ENCODE measurements at places on chromosomes 3 and 15.
A peak's percentile ranks its signal among the peaks of the same experiment; 100 is the strongest.

GRCh38 chr15:26461847-26462608, 310.8 kb downstream of the GABRB3 start:
- no peak for DNase-seq

- no peak for DNase-seq
Measured at GRCh38 chr15:76837474-76837873, 67.7 kb downstream of the SCAPER start.

DNA sequence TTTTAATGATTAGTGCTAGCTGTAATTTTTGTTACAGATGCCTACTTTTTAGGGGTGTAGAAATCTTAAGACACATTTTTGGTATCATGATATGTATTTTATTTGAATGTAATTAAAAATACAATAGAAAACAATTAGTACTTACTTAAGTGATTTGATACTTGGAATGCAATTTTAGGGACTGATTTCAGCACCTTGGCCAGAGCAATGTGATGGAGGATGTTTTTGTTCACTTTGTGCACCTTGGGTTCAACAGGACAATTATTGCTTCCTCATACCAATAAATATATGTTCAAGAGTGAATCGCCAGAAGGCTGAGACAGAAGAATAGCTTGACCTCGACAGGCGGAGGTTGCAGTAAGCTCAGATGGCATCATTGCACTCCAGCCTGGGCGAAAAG, 22.3 kb downstream of the GMNC start:
- DNase-seq, result no peak

DNA sequence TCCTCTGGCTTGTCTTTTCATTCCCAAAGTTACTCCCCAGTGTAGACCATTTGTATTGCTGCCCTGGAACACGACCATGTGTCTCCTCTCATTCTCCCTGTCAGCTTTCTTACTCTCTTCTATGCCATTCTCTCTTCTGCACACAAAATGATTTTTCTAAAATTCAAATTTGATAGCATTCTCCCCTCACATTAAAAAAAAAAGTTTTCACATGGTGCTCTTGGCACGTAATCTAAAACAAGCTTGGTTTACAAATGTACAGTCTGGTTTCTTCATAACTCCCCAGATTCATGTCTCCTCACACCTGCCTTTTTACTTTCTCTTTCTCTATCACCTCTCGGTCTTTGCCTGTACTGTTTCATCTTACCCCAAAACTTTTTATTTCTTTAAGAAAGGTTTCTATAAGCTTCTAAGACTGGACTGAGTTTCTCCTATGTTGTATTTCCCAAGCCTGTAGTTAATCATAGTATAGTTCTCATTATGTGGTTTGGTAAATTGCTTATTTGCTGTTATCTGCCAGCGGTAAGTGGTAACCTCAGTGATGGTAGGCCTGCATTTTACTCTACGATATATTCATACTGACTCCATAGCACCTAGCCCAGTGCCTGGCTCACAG, 31.2 kb downstream of the BCHE start:
- DNase-seq, result no peak

- DNase-seq, result no peak
Measured at GRCh38 chr3:16945330-16945729, 60.6 kb downstream of the PLCL2 start.

- DNase-seq, result no peak
Measured at GRCh38 chr15:95912280-95912625, 418.2 kb upstream of the NR2F2 start.

- DNase-seq, result no peak
Measured at GRCh38 chr3:193210618-193211017, 30.4 kb upstream of the PLAAT1 start.

DNA sequence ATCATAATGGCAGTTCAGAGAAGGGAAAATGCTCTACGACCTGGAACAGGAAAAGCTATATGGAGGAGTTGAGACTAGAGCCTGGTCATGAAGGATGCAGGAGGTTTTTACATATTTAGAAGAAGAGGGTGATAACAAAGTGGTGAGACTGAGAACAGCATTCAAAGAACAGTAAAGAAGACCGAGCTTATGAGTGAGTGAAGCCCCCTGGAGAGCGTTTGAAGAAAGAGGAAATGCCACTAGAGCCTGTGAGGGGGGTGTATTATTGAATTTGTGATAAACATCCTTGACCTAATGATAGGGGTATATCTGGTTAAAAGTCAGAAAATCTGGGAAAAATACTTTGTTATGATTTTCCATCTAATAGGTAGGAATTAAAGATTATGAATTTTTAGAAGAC, 4.2 kb downstream of the PARP9 start:
- no peak for DNase-seq

GRCh38 chr3:21839176-21839575, 88.2 kb upstream of the ZNF385D start:
- DNase-seq, result no peak

DNA sequence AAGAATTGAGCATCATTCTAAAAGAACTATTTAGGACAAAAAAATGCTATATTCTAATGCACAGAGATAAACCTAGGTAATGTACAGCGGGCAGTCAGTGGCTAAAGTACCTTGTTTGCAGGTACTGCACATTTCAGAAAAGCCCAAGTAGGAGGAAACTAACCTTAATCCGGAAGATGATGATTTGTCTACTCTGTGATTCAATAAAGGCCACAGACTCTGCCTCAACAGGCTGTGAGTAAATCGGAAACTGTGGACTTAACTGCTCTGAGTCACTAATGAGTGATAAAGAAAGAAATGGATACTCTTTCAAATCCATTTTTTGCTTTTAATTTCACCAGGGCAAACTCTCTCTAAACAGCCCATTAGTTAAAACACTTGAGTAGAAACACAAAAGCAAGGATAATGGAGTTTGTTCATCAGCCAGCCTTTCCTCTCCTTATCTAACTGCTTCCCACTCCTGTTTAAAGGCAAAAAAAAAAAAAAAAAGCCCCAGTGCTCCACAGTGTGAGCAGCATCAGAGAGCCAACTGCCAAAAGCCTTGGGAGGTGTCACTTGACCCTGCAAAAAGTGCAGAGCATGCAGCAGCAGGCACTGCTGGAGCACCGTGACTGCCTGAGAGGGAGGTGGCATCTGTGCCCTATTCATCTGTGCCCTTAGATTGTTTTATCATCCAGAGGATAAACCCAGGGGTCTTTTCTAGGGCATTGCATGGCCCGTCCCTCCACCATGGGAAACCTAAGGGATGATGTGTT, 187.7 kb downstream of the SATB1 start:
- no peak for DNase-seq

GRCh38 chr3:157782236-157782635, 279.0 kb upstream of the VEPH1 start:
- DNase-seq, result no peak

DNA sequence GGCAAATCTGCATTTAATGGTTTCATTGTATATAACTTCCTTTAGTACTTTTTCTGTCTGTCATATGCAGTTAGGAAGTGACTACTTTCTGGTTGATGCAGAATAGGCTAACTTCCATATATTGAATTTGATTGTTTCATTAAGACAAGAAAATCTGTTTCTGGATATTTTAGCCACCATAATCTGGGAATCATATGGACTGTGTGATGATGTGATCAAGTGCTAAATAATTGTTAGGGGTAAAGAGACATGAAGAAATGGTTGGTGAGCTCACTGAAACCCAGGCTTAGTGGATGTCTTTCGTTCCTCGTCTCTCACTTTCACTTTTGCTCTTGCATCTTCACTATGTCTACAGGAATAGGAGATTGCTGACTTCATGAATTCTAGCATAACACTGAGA, 3.5 kb upstream of the MNS1 start:
- DNase-seq, result peak; percentile 69

- peak; percentile 75 for DNase-seq
Measured at GRCh38 chr15:66472176-66472999, 25.2 kb downstream of the SNAPC5 start.

- DNase-seq, result no peak
Measured at GRCh38 chr3:127690106-127690505, 17.4 kb downstream of the ABTB1 start.

DNA sequence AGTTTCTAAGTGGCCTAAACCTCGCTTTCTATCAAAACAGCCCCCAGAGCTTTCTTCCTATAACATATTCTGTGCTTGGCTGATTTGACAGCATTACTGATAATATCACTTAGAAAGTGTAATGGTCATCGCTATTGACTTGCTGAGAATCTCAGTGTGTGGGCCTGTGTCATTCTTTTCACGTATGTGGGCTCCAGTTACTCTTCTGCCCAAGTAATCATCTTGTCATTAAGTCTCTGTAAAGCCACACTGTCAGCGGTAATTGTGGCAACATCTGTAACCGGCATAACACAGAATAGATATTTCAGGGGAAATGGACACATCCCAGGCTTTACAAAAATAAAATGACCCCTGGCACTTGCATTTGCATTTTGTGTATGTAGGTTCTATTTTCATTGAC, 313.6 kb upstream of the LMCD1 start:
- no peak for DNase-seq

DNA sequence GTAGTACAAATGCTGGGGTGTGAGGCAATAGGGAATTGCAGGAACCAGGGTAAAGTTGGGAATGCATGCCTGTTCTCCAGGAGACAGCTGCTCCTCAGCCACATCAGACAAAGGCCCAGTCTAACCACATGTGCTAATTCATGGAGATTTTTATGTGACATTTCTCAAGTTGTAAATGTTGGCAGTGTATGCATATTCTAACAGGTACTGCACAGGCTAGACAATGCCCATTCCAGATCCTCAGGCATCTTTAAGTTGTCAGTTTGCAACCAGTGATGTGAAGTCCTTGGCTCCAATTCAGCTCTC, 84.9 kb downstream of the EEFSEC start:
- DNase-seq, result no peak

DNA sequence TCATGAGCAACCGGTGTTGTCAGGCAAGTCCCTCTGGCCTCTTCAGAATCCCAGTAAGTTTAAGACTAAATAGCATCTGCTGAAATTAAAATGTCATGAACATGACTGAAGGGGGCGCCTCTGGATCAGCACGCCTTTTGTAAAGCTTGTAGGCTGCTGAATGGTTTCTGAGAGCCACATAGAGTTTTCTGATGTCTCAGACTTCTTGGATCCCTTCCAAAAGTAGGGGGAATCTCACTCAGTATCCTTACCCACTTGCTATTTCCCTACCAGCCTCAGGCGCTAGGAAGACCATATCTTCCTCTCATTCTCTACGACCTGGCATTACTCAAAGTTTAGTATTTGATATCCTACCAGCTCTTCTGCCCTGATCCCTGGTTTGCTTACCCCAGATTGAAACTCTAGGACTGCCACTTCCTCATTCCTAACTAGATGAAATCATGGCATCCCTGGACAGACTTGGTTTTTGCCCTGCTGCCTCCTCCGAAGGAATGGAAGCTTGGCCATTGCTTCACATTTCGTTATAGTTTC, 62.7 kb upstream of the CD47 start:
- DNase-seq, result no peak

DNA sequence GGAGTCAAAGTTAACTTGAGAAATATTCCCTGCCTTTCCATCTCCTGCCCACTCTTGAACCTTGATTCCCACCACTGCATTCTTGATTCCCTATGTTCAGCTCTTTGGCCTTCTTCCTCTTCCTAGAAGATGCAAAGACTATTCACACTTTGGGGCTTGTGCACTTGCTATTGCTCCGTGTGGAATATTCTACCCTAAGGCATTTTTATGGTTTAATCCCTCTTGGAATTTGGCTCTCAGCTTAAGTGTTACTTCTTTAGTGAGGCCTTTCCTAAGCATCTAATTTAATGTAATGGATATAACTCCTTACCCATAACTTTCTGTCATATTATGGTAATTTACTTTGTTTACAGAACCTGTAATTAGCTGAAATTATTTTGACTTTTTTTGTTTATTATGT, 318.9 kb upstream of the COL8A1 start:
- DNase-seq, result no peak

- peak; percentile 16 for DNase-seq
Measured at GRCh38 chr15:41930221-41930866, 36.5 kb upstream of the SPTBN5 start.

DNA sequence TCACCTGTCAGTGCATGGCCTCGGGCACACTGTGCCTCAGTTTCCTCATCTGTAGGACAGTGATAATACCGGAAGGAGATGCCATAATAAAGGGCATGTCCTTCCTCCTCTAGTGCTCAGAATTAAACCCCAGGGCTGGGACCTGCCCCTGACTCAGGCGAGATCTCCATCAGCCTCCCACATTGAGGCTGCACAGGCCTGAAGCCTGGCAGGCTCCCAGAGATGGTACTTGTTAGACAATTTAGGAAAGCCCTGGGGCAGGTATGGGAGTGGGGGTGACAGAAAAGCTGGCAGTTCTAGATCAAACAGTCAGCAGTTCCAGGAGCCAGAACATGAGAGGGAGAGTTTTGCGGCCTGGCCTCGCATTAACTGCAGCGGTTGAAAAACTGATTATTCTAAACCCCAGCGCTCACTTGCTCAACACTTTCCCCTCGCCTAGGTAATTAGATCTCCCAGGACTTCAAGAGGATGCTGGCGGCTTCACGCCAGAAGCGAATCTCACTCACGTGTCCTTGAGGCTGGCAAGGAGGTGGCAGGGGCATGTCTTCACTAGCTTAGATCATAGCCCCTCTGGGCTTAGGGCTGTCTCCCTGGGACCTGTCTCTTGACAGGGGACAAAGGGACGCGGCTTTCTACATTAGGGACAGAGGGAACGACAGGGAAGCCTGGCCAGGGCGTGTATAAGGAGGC, 73.1 kb downstream of the ATP2B2 start:
- DNase-seq, result no peak

DNA sequence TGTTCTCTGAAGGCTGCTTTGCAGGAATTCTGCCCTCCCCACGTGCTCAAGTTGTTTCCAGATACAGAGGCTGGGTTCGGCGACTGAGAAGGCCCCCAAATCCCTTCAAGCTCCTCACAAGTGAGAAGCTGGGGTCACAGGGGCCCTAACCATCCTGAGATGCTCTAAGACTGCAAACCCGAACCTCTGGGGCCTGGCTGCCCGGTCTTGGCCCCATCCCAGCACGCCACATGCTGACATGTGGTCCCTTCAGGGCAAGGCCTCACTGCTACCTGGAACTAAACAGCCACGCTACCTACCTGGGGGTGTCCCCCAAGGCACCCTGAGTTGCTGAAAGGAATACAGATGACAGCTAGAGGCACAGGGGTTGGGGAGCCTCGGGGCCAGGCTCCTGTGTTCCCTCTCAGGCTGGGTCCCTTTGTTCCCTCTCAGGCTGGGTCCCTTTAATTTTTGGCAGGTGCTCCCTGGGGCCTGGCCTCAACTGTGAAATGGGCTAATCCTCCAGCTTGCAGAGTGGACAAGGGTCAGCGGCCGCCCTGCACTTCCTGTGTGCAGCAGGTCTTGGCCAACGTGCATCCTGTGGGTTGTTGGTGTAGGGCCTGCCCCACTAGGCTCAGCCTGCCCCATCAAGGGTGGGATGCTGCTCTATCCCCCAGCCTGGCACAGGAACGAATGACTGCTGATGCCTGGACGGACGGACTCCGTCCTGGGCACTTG, 32.5 kb downstream of the KLHL25 start:
- DNase-seq, result no peak

GRCh38 chr3:69329892-69330291, 56.0 kb downstream of the FRMD4B start:
- no peak for DNase-seq

DNA sequence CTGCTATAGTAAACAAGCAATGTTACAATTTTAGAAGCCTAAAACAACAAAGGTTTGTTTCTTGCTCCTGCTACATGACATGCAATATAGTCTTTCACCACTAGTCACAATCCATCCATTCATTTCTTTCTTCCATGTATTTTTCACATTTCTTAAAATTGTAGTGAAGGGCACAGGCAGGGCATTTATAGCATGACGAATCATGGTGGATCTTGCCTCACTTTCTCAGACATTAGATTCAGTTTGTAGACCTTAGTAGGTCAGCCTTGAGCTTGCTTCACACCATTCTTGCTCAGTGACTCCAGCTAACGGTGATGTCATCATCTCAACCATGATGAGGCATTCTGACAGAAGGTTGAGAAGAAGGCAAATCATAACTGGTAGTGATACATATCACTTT, 546.8 kb downstream of the TBL1XR1 start:
- no peak for DNase-seq
